ENCODE measurements at places on chromosomes 2 and 18.
A peak's percentile ranks its signal among the peaks of the same experiment; 100 is the strongest.

DNA sequence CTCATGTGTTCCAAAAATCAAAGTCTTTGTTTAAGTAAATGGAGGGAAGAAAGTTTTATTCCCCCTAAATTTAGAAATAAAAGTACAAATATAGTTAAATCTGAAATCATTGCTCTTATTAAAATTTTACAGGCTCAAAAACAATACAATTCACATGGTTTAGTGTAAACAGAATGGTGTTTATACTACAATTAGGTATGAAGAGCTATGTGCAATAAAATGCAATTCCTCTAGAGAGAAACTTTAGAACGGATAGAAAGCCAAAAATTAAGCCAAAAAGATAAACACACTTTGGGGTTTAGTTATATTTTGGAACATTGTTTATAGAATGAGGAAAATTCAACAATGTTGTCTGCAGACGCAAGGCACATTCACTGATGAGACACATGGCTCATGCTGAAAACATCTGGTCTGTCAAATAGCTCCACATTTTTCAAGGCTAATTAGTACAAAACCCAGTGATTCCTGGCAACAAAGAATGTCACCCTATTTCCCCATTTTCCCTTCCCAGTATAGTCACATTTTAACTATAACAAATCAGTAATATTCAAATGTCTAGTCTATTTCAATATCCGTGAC lies 103.3 kb downstream of the EXOC6B start:
- DNase-seq = no peak

- DNase-seq = no peak
These were observed 20.9 kb downstream of the LOXHD1 start for GRCh38 chr18:46636040-46636630.

DNA sequence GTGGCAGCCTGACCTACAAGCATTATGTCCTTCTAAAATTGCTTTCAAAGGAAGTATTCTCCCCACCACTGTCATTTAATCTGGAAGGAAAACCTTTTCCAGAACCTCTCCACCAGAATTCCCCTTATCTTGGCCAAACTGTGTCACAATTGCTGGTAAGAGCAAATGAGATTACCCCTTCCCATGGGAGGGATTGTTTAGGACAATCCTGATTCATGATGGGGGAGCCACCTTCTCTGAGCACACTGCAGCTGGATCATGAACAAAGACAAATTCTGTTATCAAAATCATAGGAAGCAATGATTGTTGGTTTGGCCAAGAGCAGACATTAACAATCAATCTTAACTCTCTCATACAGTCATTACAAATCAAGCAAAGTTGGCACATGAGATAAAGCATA lies 18.1 kb upstream of the ATOH8 start:
- DNase-seq = no peak

GRCh38 chr2:15176604-15177003 lies 384.5 kb downstream of the NBAS start:
- no peak for DNase-seq

GRCh38 chr2:6879011-6879410 lies 1.4 kb downstream of the RSAD2 start:
- no peak for DNase-seq

DNA sequence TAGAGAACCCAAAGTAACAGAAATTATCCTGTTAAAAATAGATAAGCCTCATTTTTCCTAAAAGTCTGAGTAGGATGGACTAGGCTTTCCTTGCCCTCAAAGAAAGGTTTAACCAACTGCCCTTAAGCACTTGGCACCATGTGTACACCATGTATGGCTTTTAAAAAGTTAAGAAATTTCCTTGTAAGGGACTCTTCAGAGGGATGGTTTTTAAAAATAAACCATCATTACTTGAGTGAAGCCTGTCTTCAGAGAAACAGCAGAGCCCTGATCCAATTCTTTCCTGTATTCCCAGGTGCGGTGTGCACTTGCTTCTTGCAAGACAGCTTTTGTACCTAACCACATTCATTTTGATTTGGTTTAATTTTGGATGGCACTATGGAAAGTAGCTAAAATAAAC lies 1.1 kb upstream of the NEMP2 start:
- no peak for DNase-seq

- no peak for DNase-seq
These were observed 55.6 kb upstream of the FZD5 start for GRCh38 chr2:207825045-207825954.

DNA sequence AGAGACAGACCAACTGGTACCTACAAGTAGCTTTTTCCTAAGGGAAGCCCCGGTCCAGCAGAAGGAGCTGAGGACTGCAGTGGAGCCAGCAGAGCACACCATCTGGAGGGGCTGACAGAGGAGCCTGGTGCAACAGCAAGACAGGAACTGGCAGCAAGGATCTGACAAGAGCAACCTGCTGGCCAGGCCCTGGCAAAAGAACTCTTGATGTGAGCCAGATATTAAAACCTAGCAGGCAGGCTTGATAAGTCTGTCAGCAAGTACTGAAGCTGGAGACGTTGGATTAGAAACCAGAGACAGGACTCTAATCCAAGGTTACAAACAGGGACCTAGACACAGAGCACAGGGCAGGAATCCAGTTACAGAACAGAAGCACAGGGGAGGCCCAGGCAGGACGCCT lies 260.7 kb upstream of the MGAT5 start:
- no peak for DNase-seq

- no peak for DNase-seq
These were observed 66.1 kb upstream of the NXPH2 start for GRCh38 chr2:138846216-138846821.

- no peak for DNase-seq
These were observed 20.3 kb downstream of the ALK start for GRCh38 chr2:29900971-29901633.

DNA sequence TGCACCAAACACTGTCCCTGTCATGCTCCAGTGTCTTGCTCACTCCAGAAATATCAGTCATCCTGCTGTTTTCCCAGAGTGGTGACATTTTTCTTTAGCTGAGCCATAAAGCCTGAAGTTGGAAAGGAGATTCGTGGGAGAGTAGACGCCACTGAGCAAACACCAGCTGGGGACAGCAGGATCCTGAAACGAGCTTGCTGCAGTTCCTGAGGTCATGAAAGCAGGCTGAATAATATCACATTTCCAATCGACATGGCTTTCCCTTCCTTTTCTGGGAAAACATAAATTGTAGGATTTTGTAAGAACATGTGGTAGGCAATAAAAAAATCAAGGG lies 276.4 kb downstream of the CDCA7 start:
- DNase-seq = no peak

GRCh38 chr2:224780106-224780505 lies 63.9 kb upstream of the CCDC195 start:
- no peak for DNase-seq

GRCh38 chr18:77321823-77322805 lies 72.5 kb downstream of the GALR1 start:
- DNase-seq = no peak

DNA sequence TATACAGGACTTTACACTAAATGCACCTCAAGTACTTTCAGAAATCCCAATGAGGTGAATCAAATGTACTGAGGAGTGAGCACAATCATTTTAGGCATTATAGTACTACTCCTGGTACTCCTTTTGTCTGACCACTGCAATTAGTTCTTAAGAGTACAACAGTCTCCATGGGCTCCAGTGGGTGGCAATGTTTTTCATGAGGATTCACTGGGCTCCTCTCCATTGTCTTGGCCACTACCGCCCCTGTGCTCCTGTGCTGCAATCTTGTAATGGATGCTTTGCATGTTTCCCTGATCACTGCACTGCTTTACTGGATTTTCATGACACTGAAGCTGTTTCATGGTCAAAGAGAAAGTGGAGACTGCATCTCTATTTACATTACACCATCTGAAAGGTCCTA lies 268.5 kb upstream of the ZSWIM2 start:
- no peak for DNase-seq

DNA sequence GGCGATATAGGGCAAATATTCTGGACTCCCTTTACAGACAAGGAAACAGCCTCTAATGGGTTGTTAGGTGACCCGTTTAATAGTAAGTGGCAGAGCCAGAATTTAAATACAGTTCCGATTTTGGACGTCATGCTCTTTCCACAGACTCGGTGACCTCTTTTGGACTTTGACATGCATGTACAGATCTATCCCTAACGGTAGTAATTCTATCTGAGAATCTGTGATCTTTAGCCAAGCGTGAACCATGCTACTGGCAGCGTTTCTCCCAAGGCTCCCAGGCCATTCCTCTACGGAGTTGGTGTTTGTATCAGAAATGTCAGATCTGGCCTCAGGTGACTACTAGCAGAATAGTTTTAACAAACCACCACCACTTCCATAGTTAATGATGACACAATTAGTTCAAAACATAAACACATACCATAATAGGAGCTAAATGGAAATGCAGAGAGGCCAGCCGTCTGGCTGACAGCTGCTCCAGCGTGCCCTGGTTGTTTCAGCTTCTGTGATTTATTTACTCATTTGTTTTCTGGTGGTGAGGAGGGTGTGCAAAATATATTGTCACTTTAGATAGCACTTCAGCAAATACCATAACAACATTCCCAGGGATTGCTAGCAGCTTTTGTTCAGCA lies 304.6 kb upstream of the LYPD1 start:
- DNase-seq = no peak

DNA sequence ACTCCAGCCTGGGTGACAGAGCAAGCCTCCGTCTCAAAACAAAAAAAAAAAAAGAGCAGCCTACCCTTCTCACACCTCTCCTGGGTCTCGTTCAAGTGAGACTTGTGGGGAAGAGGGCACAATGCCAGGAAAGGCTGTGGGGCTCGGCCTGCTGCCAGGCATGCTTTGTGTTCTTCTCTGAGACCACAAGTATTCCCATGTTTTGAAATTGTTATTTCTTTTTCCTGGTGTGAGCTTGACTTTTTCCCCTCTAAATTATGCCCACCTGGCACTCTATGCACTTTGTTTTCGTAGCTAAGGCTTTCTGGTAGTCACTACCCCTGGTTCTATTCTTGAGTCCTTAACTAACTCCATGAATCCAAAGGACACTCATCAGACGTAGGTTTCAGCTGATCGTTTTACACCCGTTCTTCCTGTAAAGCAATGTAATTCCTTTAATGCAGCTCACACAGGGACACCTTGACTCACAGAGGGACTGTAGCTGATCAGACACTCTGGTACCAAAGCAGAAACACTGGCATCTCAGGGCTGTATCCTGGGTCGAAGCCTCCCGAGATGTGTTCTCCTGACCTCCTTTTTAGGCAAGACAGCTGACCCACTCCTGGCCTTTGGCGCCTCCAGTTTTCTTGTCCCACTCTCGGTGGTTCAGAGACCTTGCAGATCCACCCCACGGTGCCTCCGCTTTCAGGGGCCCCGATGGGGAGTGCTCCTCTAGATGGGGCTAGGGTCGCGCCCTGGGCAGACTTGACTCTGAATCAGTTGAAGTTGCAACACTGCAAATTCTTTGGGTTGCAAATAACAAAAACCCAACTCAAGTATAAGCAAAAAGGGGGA lies 193.3 kb upstream of the AGAP1 start:
- DNase-seq = no peak

- no peak for DNase-seq
These were observed 57.1 kb downstream of the CAVIN2 start for GRCh38 chr2:191789796-191790195.

GRCh38 chr18:45755934-45756333 lies 32.0 kb downstream of the SLC14A1 start:
- DNase-seq = no peak

DNA sequence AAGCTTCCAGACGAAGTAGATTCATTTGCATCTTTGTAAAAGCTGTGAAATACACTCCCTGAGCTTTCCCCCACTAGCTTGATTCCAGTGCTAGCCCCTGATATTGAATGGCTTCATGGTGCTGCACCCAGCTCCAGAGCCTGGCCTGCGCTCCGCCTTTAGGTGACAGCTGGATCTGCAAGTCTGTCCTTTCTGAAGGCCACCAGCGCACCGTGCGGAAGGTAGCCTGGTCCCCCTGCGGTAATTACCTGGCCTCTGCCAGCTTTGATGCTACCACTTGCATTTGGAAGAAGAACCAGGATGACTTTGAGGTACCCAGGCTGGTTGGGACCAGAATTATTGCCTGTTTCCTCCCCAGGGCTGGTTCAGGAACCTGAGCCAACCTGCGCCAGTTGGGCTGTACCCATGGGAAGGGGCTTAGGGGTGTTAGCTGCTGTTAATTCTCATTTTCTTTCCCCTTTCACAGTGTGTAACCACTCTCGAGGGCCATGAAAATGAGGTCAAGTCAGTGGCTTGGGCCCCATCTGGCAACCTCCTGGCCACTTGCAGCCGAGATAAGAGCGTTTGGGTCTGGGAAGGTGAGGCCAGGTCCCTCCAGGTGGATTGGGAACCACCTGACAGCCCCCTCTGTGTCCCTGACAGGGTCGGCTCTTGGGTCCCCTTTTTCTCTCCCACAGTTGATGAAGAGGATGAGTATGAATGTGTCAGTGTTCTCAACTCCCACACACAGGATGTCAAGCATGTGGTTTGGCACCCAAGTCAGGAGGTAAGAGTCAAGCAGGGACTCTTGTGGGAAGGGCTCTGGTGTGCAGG lies 1.3 kb downstream of the CIAO1 start:
- peak; percentile 60 for DNase-seq

DNA sequence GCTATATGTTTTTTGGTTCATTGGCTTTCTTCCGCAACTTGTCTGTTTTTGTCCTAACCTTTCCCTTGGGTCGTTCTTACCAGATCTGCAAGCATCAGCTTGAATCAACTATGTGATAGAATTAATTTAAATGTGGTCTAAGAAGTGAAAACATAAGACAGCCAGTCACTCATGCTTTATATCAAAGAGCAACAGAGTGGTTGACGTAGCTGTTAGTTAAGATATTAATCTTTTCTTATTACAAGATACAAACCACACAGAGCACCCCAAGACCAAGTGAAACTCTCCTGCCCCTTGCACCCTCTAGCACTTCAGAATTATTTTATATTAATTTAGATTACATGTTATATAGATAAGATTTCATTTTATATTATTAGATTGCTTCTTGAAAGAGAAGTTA lies 15.2 kb downstream of the IL18RAP start:
- DNase-seq = no peak

DNA sequence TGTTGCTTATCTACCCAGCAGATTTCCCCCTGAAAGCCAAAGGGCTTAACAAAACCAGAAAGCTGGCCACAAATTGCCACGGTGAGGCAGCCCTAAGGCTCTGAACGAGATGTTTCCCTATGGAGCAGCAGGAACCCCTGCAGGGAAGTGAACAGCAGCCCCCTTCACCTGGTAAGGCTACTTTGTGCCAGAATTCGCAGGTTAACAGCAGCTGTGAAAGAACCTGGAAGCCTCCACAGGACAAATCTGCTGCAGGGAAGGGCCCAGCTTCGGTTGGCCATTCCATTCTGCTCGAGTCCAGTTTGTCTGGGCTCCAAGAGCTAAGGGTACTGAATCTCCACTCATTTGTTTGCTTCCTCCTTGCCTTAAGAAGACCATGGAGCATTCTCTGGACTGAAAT lies 175.3 kb downstream of the PDE11A start:
- DNase-seq = no peak
